ENCODE measurements at places on chromosomes 1 and 21.
A peak's percentile ranks its signal among the peaks of the same experiment; 100 is the strongest.

DNA sequence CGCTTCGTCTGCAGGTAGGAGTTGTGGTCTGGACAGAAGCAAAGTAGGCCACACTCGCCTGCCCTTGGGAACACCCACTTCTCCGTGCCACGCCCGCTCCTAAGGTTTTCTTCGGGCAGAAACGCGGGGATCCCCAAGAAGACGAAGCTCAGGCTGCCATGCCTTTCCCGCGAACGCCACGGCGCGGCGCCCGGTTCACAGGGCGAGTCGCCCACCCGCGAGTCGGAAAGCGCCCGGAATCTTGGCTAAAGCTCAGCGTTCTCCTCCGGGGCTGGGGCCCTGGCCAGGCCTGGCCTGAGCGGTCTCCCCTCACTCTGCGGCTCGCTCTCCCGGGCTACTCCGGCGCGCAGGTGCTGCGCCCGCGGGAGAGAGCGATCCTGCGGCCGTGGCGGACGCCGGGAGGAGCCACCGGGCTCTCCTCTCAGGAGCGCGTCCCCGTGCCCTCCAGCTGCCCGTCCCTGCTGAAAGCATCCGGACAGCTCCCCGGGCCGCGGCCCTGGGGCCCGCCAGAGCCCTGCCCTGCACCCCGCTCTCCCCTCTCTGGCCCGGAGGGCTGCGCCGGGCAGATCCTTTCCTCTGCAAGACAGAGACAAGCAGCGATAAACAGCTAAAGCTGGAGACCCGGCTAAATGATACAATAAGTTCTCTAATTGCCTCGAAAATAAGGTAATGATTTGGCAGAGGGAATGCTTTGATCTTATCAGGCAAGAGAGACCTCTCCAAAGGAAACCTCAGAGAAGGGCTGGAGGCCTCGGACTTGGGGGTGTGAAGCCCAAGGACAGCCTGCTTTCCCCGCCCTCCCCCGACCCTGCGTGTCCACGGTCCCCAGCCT lies 6.7 kb upstream of the WNT2B start:
- ATAC-seq, result peak; percentile 71

DNA sequence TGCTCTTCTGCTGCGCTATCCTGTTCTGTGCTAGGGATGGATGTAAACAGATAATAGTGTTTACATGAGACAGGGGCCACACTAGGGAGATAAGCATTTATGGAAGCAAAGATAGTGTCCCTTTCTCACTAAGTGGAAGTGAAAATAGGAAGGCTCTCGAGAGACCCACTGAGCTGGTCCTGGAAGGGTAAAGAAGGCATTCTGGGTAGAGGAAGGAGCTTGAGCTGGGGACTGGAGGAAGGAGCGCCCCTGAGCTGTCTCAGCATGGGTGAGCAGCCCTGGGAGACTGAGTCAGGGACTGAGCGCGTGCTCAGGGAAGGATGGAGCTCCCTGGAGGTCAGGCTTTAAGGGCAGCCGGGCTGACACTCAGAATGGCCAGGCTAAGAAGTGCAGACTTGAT lies 93.3 kb downstream of the IGSF21 start:
- no peak for ATAC-seq

DNA sequence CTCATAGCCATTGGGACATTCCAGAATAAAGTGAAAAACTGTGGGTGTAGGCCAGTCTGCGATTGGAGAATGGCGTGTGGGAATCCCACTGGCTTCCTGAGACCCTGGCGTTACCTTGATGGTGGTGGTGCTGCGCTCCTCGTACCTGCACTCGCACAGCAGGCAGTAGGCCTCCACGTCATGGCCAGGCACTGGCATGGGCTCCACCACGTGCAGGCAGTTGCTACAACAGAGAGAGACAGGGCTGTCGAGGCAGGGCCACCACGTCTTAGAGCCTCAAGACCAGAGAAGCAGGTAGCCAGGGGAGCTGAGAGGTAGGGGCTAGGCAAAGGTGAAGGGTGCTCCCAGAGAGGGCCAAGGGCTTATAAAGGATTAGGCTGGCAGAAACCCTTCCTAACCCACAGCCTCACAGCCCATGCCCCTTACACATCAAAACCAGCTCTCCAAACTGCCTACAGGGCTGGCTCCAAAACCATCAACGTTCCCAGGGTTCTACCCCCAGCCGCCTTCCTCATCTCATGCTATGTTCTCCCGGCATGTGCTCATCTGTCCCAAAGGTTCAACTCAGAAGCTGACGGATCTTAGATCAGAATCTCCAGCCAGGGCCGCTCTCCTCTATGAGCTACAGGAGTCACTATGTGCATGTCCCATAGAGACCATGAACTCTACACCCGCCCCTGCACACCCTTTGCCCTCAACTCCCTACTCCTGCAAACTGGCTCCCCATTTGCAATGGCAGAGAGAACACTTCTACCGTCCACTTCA lies 7.5 kb downstream of the TMEM9 start:
- ATAC-seq, result no peak

DNA sequence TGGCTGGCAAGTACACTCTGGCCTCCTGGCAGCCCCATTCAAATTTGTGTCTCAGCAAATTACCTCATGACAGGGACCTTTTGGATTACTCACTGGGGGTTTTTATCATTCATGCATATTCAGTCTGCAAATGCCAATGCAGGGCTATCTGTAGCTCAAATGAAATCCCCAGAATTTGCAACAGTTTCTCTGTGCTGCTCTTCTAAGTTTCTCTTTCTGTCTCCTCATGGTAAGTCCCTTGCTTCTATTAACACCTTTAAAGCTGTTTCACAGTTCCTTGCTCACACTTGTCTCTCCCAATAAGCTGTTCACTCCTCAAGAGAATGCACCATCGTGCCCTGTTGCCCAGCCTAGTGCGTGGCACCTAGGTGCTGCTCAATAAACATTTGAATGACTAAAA lies 3.3 kb upstream of the FAM78B start:
- ATAC-seq, result peak; percentile 67

- no peak for ATAC-seq
Observed at GRCh38 chr1:216464489-216464888, 41.2 kb upstream of the USH2A start.

DNA sequence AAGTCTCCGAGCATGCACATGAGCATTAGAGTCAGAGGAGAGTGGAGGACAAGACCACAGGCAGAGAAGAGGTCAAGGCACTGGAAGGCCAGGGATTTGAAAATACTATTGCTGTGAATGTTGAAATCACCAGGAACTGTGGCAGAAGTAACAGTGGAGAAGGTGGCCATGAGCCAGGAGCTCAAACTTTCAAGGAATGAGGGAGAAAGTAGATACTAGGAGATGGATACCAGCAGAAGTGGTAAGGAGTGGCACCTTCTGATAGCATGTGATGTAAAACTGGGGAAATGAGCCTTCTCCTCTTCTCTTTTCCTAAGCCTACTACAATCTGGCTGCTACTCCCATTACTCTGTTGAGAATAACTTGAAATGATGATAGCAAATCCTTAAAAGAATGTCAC lies 1.8 kb upstream of the CR1 start:
- no peak for ATAC-seq

GRCh38 chr1:167676205-167676915 lies 45.4 kb upstream of the MPZL1 start:
- ATAC-seq, result peak; percentile 82

Data from activated T-helper 17 cell treated with anti-CD3 and anti-CD28 coated beads, Interleukin-2, amount 50 U/mL, for 72 hours (primary cell).